ENCODE measurements at places on chromosomes 1 and 21.

DNA sequence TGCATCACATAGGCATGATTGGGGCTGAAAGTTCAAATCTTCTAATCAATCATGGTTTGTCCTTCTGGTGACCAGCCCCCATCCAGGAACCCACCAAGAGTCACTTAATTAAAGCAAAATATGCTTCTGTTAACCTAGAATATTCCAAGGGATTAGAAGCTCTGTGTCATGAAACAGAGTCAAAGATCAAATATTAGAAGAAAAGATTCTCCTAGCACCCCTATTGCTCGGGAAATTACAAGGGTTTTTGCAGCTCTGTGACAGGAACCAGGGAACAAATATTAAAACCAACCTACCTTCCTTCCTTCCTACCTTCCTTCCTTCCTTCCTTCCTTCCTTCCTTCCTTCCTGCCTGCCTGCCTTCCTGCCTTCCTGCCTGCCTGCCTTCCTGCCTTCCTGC, 31.8 kb upstream of the ACTN2 start:
- DNase-seq = no peak

DNA sequence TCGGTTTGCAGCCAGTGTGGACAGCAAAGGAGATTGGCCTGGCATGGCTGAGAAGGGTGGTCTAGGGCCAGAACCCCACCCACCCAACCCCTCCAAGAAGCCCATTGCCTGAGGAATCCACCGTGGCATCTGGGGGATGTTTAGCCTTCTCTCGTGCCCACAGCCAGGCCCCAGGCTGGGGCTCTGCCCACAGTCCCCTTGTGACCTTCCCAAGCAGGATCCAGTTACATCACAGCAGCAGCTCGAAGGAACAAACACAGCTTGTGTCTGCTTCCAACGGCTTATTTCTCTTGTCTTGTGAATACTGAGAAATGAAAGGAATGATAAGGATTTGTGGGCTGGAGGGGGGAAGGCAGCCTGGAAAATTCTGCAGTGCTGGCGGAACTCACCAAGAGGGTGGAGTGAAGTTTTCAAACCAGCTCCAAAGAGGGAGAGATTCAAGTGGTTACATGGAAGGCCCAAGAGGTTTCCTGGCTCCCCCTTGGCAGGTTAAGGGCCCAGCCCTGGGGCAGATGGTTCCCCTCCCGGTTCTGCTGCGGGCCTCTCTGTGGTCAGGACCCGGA, 61.6 kb downstream of the DHRS3 start:
- DNase-seq = peak; percentile 45

DNA sequence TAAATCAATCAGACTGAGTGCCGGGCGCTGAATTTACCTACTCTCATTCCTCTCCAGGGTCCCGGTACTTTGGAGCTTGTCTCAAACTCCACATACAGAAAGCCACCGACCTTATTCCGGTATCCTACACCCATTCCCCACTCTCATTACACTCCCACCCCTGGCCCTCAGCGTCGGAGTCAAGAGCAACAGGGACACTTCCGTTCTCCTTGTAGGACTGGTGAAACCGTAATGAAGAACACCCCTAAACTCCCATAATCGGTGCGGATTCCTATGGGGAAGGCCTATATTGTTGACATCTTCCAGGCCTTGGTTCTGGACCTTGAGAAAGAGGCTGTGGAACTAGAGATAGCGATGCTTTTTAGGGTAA, 798 bp downstream of the ZBED6 start:
- DNase-seq = no peak

DNA sequence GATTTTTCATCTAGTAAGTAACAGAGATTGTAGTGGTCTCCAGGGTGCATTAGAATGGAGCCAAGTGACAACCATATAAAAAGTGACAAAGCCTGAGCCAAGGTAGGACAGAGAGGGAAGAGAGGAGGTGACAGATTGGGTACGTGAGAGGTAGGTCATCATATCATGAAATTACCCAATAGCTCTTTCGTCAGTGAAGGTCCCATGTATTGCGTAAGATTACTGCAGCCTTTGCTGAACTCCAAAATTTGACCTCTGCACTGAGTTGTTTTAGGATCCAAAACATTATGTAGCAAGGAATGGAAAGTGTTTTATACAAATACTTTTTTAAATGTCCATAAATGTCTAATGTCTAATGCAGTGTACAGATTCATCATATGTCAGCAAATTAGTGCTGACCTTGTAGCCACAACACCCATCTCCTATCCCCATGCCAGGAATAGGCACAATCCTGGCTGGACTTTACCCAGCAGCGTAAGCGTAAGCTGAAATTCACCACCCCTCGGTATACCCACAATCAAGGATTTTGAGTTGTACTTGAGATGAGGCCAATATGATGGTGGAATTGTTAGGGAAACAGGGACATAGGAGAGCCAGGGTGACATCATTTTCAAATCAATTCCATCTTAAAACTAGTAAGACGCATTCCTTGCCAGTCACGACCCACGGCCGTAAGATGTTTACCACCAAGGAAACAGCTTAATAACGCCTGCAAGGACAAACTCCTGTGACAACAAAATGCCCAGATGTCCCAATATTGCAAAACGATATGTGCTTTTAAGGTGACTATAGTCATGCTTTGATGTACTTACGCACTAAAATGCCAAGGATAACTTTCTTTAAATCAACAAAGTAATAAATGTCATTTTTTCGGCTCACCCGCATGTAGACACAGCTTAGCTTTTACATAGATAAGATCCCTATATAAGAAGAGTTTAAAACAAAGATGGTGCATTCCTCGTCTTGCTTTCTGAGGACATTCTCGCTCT, 38.1 kb upstream of the GREM2 start:
- DNase-seq = peak; percentile 42

DNA sequence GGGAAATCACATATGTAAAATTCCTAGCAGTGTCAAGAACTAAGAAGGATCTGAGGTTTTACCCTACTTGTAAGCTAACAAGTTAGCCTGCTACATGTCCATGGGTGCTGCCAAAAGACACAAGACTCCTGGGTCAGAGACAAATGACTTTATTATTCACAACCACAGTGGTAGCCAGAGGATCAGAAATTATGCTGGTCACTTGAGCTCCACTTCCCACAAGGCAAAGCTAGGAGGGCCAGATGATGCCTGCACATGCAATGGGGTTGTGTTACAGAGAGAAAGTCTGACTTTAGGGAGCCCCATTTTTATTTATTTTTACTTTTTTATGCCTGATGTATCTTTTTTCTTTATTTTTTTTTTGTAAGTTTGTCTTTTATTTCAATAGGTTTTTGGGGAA, 136.8 kb downstream of the S1PR1 start:
- no peak for DNase-seq

- DNase-seq = peak; percentile 74
Observed at GRCh38 chr1:147723691-147724323, 36.6 kb downstream of the GJA5 start.

- DNase-seq = no peak
Observed at GRCh38 chr21:38777531-38777930, 28.2 kb upstream of the ETS2 start.

DNA sequence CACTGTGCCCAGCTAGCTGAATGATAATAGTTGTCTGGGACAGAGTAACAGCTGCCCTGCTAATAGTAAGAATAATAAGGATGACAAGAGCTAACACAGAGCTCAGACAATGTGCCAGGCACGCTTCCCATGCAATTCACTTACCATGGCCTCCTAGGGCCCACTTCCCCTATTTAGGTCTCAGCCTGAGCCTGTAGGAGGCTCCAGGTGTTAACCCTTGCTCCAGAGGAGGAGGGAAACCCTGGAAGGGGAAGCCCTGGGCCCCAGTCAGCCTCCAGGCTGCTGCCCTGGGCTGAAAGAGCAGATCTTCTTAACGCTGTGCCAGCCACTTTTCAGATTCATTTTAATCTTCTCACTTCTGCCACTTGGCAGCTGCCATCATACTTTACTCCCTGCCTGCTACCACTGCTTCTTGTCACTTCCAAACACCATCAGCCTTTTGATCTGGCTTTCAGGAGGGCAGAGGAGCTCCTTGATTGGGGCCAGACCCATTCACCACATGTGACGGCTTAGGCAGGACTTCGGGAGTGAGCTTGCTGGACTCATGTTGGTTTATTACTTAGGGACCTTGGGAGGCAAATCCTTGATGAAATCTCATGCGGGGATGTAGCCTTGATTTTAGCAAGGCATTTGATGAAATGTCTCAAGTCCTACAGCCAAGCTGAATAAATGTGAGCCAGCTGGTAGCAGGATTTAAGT, 66.7 kb upstream of the PARP1 start:
- DNase-seq = peak; percentile 13

- no peak for DNase-seq
Observed at GRCh38 chr1:219413536-219413935, 199.4 kb downstream of the ZC3H11B start.

DNA sequence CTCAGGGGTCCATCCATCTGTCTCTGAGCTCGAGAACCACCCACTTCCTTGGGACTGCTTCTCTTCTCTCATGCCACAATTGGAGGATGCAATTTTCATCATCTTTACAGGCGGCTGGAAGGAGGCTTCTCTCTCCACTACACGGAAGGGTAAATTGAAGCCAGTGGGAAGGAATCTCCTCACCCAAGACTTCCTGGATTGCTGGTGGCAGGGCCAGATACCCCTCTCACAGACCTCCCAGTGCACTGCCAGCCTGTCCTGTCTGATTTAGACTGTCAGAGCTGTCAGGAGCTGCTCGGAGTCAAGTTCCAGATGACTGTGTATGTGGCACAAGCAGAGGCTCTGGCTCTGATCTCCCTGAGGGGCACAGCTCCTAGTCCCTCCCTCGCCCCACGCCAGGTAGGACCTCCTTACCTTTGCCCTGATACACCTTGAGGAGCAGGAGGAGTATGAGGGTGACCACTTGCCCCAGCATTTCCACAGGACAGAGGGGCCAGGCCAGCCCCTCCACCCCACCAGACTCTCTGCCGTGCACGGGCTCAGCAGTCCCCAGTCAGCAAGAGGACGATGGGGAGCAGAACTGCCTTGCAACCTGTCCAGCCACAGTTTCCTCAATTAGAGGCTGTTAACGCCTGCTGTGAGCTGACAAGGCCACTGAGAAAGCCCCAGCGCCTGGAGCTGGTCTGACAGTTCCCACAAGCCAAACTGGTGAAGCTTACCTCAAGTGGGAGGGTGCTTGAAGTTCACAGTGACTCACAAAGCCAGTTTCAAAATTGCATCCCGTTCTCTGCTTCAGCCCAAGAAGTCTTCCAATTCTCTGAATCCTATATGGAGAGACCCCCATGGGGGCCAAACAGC, at the start of gene CD244:
TSS of gene CD244 (minus strand) at position 685 of the 858 bp plus-strand sequence. CDS start at position 475, 210 bp downstream.
- DNase-seq = no peak

- peak; percentile 14 for DNase-seq
Observed at GRCh38 chr1:208235982-208236761, 8.0 kb downstream of the PLXNA2 start.

- no peak for DNase-seq
Observed at GRCh38 chr1:47810964-47811682, 186.1 kb downstream of the TRABD2B start.

DNA sequence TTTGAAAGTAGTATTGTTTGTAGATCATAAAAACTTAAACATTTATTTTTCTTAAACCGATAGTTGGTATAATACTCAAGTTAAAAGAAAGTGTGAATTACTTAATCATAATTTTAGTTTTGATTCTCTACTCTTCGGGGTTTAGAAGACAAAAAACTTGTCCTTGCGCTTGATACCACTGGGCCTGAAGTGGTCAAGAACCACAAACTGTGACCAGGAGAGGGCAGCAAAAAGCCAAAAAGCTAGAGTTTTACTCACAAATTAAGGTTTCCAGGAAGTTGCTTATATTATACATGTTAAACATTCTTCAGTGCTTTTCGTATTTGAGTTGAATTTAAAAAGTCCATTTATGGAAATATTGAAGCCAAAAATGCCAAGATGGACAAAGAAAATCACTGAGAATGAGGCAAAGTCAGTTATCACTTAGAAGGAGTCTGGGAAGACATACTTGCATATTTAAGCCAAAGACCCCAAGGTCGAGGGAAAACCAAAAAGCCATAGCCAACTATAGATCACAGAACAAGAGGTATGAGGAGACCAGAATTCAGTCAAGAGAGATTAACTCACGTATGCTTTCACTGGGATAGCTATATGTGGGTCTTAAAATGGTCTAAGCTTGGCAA, 34.2 kb downstream of the EFCAB7 start:
- DNase-seq = no peak

DNA sequence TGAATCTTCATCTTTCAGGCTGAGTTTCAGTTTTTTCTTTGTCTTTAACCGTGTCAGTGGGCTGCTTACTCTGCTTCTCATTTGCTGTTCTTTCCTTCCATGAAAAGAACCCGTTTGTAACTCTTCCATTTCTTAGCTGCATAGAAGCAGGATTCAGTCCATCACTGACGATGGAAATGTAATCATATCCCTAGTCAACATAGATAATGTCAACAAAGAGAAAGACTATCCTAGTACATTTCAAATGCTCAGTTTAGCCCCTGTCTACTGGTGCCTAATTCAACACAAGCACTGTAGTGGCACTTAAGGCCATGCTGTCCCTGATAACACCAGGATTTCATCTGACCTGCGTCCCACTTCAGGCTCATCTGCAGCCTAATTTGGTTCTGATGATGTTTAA, 376 bp downstream of the GBP1 start:
- no peak for DNase-seq

GRCh38 chr1:114820392-114820791, 34.3 kb upstream of the SYCP1 start:
- no peak for DNase-seq

- no peak for DNase-seq
Observed at GRCh38 chr1:58397187-58397820, 149.2 kb downstream of the OMA1 start.

GRCh38 chr1:58287894-58288623, 258.5 kb downstream of the OMA1 start:
- no peak for DNase-seq

DNA sequence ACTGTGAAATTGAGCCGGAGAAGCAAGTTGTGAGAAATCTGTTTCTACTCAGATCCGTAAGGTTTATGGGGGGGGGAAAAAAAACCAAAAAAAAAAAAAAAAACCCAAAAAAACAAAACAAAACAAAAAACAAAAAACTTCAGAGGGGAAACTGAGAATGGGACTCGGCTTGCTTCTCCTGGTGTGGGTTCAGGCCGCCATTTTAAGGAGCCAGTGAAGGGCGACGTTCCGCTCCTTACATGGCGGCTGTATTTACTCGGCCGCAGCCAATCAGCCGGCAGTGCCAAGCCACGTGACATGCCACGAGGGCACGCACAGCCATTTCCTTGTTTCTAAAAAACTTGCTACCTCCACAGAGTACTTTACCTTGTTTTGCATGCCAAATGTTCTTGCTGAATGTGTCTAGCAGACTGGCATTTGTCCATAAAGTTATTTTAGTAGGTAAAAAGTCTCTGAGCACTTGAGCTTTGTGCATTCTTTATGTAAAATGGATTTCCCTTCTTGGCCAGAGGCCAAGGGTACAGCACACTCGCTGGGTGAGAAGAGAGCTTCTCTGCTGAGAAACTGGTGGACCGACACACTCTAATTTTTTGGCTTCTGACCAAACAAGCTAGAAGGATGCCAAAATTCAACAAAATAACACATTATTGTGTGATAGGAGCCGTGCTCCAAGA, 101.8 kb downstream of the NFIA start:
- DNase-seq = peak; percentile 50

GRCh38 chr1:179105393-179105792, 23.5 kb downstream of the TOR3A start:
- no peak for DNase-seq

All from Caco-2 (cell line).